ENCODE measurements at places on chromosomes 3 and 15.

GRCh38 chr3:13020159-13020750 is 53.0 kb downstream of the IQSEC1 start:
- DNase-seq: no peak

DNA sequence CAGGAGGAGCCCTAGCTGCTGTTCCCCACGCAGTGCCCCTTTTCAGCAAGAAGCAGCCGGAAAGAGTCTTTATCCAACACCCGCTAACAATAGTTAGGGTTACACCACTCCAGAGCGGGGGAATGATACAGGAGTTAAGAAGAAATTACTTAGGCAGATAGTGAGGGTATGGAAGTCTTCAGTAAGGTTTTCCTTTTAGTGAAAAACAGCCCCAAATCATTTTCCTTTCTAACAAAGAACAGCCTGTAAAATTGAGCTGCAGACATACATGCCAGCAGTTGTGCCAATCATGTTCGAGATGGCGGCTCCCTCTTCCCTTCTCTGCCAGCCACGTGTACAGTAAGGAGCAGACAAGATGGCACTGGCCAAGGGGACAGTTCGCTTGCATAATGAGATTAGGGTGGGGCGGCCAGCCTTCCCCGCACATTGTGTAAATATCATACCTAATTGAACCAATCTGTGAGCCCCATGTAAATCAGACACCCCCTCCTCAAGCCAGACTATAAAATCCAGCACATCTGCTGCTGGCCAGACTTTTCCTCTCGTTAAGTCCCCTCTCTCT is 18.5 kb upstream of the SENP5 start:
- DNase-seq: no peak

DNA sequence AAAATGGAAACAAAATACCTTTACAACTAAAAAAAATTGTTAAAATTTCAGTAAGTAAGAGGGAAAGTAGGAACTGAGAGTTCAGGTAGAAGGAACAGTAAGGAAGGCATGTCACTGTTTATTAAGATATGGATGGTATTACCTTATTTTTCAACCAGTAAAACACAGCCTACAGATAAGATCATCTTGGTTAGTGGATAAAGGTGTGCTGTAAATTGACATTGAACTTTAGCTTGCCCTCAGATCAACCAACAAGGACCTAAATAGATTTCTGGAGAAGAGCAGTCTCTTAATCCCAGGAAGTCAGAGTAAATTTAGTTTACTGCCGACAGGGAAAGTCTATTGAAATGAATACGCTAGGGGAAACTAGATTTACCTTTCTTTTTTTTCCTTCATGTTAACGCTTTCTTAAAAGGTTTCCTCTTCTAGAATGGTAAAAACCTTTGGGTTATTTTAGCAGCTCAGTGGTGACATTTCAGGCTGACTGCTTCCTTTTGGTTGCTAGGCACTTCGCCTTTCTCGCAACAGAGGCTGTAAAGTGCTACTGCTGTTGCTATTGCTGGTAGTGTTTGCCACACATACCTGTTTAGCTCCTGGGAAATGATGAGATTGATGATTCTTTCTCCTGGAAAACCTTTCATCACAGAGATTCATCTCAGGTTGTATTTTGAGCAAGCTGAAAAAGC is 12.9 kb downstream of the DZIP3 start:
- no peak for DNase-seq

GRCh38 chr3:157588386-157589060 is 85.3 kb upstream of the VEPH1 start:
- no peak for DNase-seq

DNA sequence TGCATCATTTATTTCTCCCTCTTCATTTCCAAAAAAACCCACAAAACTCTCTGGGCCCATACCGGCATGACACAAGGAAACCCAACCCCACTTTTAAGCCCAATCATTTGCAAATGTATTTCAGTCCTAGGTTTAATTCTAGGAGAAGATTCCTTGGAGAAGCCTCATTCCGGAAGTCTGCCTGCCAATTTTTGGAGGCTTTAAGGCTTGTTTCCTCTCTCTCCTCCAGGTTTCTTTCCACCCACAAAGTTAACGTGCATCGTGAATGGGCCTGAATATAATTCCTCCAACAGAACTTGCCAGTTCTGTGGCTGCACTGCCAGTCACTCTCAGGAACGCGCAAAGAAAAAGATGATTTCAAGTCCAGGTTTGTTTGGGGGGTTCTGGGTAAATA is 69.9 kb upstream of the FOXP1 start:
- DNase-seq: no peak

- DNase-seq: no peak
Measured at GRCh38 chr15:42919308-42919707, 1.3 kb downstream of the TTBK2 start.

DNA sequence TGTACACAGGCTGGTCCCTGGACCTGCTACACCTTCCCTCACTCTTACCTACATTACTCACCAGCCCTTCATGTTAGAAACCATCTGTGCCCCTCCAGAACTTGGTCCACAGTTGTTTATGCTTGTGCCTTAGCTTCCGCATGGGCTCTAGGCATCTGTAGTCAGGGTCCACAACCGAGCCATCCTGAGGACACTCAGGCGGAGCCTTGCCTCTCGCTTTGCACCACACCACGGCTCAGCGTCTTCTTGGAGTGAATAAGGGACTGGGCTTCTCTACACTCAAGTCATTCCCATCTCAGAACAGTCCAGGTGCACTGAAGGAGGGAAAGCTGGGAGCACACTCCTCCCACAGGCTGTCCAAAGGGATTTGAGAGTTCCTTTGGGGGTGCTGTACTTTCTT is 97.8 kb downstream of the HMG20A start:
- no peak for DNase-seq

- DNase-seq: no peak
Measured at GRCh38 chr3:69259125-69259524, 126.8 kb downstream of the FRMD4B start.

DNA sequence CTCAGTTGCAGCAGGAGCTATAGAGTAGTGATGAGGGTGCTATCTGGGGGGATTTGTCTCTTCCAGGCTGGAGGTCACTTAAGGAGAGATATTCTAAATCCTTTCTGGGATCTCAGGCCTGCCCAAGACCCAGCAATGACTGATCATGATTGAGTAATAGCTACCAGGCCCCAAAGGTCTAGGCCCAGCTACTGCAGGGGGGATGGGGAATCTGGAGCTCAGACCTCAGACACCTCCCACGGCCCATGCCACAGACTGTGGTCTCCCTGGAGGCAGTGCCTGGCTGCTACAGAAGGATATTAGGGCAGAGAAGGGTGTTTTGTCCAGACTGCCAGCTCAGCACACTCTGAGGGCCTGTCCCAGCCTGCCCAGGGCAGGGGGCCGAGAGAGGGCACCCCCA is 6.9 kb downstream of the SLC38A3 start:
- DNase-seq: no peak

DNA sequence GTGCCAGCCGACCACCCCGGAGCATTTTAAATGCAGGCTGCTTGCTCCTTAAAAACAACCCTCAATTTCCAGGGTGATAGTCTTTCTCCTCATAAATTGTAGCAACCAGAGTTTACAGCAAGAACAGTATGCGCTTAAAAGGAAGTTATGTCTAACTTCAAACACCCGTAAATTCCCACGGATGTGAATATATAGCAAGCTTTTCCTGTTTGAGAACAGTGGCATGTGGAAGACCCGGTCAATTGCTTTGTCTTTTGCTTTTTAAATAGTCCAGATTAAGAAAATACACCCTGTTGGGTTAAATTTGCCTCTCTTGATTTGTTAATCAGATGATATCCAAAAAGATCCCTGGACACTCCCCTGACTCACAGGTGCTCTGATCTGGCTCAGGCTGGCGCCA is 20.8 kb downstream of the MRPS25 start:
- no peak for DNase-seq

- DNase-seq: peak; percentile 16
Measured at GRCh38 chr3:12954891-12955650, 113.7 kb upstream of the RPL32 start.

- peak; percentile 89 for DNase-seq
Measured at GRCh38 chr15:82647045-82647834, at the start of gene CPEB1. CPEB1 (minus strand) TSS chr15:82647363; CDS start chr15:82628459, 18,904 bp downstream.

- no peak for DNase-seq
Measured at GRCh38 chr3:40756500-40756899, 231.7 kb downstream of the ZNF621 start.

DNA sequence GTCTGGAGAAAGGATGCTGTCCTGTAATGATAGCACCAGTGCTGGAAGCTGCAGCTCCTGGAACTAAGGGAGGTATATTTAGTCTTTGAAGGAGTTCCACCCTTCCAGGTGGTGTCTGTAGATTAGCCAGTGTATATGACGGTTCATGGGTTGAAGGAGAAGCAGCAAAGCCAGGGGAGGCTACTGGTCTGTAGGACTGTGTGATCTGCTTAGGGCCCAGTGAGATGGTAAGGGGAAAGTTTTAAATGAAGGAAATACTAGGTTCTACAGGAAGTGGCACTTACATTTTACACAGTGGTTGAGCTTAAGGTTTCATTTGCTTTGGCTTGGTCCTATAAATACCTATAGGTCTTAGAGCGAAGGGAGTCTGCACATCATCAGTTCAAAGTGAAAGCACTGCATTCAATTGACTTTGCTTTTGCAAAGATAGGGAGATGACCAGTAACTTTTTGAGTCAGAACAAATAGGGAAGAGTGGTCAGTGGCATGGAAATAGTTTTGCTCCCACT is 5.6 kb downstream of the SLC25A38 start:
- DNase-seq: no peak

DNA sequence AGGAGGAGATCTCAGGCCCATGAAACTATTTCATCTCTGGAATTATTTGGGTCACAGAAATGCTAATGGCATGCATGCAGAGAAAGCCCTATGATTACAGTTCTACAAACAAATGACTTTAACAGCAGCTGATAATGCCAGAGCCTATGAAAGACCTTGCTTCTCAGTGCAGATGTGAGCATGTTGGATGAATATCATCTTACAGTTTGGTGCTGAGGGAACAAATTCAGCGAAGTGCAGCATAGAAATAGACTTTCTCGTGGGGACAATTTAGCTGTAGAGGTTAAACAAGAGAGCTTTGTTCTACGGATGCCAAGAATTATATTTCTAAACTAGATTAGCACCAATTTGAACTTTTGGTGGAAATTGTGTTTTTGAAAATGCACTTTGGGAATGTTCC is 27.7 kb downstream of the PTX3 start:
- DNase-seq: no peak

- peak; percentile 49 for DNase-seq
Measured at GRCh38 chr15:44427756-44428724, 611 bp downstream of the CTDSPL2 start.

- no peak for DNase-seq
Measured at GRCh38 chr3:40397129-40397528, 10.1 kb downstream of the ENTPD3 start.

- DNase-seq: no peak
Measured at GRCh38 chr3:52528586-52529375, 4.9 kb downstream of the NT5DC2 start.

DNA sequence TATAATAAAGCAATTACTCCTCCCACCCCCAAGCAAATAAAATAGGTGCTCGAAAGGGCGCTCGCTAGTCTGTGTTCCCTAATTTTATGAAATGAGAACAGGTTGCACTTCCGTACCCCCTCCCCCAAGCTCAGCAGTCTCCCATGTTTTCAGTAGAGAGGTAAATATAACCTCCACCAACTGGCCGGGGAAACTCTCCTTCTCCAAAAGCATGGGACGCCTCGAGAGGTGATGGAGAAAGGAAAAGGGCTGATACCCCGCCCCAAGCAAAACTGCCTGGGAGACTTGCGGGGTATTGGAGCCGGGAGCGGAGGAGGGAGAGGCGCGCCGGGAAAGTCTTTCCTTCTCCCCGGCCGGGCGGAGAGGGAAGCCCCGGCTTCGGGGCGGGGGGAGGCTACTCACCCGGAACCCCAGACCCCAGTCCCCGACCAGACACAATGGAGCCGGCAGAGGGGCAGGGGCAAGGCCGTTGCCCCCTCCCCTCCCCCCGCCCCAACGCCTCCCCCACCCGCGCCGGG is 605 bp downstream of the DCUN1D1 start:
- DNase-seq: peak; percentile 53

GRCh38 chr15:101439920-101440319 is 49.6 kb downstream of the PCSK6 start:
- no peak for DNase-seq

DNA sequence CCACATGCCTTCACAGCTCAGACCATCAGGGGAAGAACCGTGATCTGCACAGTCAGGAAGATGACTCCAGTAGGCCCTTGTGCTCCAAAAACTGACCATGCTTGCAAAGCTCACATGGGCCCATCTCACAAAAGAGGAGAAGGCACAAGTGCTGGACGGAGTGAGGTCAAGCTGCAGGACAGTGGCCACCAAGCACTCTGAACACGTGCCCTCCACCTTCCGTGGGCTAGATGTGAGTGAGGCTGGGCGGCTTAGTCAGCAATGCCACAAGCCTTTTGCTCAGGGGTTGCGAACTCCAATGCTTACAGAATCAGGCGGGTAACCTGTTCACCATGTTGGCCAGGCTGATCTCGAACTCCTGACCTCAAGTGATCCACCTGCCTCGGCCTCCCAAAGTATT is 70.9 kb downstream of the SCN5A start:
- no peak for DNase-seq

DNA sequence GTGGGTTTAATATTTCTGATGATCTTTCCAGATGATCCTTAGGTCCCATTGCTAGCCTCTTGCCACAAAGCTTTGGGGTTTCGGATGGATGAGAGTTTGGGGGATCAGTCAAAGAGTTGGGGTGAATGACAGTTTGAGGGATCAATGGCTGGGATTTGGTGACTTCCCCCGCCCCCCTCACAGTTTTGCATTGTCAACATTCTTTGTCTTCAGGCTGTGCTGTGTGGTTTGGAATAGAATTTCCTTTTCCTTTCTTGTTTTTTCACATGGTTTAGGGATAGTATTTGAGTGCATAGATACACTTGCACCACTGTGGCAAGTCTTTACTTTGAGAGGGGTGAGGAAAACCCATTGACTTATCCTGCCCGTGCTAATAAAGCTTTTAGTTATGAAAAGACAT is 14.3 kb downstream of the MEF2A start:
- no peak for DNase-seq

- no peak for DNase-seq
Measured at GRCh38 chr3:64909757-64910467, 222.1 kb upstream of the ADAMTS9 start.

GRCh38 chr15:26722621-26723160 is 50.2 kb downstream of the GABRB3 start:
- DNase-seq: peak; percentile 53

GRCh38 chr3:25587526-25587925 is 77.2 kb downstream of the TOP2B start:
- no peak for DNase-seq

DNA sequence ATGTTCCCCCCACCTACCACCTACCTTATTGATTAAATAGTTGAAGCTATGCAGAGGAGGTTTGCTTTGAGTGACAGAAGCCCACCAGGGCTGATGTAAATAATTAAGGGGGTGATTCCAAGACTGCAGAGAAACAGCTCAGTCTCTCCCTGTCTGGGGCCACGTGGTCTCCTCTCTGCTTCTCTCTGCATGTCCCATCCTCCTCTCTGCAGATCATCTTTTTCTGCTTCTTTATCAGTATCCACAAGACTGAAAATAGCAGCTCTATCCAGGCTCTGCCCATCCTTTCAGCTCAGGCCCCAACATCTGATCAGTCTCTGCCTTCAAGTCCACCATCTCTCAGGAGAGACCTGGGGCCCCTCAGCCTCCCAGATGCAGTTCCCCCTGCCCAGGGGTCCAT is 110.8 kb downstream of the ANP32A start:
- DNase-seq: no peak

Data from urothelium cell line (cell line).